ENCODE measurements at places on chromosomes 7 and 10.

DNA sequence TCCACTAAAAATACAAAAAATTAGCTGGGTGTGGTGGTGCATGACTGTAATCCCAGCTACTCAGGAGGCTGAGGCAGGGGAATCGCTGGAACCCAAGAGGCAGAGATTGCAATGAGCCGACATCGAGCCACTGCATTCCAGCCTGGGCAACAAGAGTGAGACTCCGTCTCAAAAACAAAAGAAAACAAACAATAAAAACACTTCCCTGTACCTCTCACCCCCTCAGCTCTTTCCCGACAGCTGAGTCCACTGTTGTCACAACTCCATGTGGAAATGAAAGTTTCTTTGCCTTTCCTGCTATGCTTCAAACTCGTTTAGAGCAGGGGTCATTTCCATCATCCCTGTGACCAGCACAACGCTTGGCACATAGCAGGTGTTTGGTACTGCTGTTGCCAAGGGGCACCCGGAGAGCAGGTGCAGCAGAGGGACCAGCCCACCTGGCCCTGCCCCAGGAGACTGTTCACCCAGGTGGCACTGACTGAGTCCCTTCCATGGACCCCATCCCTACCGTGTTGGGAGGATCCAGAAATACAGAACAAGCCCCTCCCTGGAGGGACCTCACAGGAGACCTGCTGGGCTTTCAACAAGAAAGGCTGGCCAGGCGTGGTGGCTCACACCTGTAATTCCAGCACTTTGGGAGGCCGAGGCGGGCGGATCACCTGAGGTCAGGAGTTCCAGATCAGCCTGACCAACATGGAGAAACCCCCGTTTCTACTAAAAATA, 4.9 kb downstream of the TMEM130 start:
- DNase-seq: peak; percentile 51

DNA sequence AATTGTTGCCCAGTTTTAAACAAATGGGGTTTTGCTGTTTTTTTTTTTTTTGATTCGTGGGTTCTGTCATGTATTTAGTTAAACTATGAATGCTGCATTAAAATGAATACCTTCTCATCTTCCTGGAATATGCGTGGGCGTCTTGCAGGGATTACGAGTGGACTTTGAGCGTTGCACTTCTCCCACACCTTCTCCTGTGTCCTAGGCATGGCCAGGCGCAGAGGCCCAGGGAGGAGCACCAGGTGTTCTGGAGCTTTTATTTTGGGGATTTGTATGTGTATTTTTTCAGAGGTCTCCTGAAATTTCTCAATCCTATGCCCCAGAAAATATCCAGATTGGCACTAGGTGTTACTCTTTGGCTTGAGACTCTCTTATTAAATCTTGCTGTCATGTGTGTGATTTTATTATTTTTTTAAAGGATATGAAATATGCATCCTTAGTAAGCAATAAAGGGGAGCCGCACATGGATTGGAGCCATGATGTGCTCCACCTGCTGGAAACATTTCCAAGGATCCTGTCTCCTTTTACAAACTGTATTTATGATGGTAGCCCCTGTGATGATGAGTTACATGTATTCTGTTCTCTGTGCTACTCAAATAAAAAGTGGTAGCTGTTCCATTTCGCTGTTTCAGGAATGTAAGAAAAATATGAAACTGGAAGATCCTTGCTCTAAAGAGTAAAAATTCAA, 482.2 kb upstream of the KLF6 start:
- peak; percentile 42 for DNase-seq

GRCh38 chr7:103447073-103447960, 1.3 kb upstream of the SLC26A5 start:
- DNase-seq: peak; percentile 58

- DNase-seq: peak; percentile 88
Observed at GRCh38 chr10:5094265-5095205, at the start of gene AKR1C3. AKR1C3 (plus strand) TSS chr10:5094414; CDS start chr10:5094445, 31 bp downstream.

DNA sequence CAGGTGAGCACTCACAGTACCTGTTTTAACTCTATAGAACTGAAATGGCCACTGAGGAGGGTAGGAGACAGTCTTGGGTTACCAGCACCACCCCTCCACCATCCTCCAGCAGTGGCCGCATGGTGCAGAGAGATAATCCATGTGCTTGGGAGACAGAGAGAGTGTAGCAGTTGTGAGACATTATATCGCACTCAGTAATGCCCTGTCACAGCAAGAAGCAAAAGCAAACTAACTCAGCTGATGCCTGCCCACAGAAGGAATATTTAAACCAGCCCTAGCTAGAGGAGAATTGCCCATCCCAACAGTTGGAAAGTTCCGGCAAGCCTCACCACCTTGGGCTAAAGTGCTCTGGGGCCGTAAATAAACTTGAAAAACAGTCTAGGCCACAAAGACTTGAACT, 58.8 kb upstream of the HBP1 start:
- DNase-seq: no peak

DNA sequence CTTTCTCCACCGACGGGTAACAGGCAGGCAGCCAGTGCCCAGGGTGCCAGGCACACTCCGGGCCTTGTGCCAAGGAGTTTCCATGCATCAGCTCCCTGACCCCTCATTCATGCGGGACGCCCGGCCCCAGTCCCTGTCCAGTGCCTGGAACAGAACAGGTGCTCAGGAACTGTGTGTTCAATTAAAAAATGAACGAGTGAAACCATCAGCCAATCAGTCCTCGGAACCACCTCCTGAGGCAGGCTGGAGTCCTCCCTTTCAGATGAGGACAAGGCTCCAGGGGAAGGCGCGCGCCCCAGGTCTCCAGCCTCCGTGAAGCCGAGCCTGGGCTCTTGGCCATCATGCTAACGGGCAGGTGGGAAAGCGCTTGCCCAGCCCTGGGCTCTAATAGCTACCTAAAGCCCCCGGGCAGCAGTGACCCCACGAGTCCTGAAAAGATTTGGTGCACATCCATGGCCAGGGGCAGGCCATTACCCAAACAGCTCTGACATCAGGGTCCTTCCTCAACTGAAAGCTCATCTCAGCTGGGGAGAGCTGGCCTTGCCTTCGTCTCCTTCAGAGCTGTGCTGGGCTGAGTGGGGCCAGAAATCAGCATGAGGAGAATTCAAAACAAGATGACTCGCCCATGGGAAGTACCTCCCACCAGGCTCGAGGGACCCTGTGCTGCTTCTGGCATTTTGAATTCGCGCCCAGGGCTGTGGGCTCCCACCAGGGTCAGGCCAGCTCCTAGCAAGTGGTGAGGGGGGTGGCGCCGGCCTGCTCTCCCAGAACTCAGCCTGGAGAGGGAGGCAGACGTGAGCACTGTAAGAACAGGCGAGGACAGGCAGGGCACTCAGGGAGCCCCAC, 200.5 kb downstream of the MAD1L1 start:
- peak; percentile 32 for DNase-seq

GRCh38 chr7:112495810-112496462, 15.1 kb downstream of the LSMEM1 start:
- DNase-seq: peak; percentile 74

DNA sequence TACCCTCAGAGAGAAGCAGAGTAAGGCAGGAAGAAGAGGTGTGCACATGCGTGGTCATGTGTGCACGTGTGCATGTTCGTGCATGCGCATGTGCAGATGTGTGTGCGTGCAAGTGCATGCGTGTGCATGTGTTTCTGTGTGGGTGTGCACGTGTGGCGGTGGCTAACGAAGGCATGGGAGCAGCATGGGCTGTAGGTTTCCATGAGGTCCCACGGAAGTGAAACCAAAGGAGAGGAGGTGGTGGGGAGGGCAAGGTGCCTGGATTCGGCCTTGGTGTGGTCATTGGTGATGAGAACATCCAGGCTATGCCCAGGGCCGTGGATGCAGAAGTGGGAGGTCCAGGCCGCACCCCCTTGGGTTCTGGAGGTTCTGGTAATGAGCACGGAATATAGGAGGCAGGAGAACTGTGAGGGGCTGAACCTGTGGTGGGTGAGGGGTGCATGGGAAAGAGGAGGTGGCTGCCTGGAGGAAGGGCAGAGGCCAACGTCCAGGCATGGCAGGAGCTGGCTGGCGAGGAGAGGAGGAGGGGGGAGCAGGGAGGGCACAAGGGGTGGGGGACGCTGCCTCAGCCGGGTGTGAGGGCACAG, 2.4 kb upstream of the INPP5A start:
- no peak for DNase-seq

DNA sequence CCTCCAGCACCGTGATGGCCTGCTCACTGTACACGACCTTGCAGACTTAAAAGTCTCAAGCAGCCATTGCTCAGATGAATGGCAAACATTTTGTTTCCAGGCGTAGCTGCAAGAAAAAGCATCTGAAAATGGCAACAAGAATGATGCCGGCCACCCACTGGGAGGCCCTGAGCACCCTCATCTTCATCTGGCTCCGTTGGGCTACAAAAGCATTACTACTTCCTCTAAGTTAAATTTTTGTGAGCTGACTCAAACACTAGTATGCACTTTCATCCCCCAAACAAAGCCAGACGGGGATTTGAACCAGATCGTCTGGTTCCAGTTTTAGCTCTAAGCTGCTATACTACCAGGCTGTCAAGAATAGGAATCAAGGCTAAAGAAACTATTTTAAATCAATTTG, 116.6 kb upstream of the CDK1 start:
- DNase-seq: peak; percentile 16

DNA sequence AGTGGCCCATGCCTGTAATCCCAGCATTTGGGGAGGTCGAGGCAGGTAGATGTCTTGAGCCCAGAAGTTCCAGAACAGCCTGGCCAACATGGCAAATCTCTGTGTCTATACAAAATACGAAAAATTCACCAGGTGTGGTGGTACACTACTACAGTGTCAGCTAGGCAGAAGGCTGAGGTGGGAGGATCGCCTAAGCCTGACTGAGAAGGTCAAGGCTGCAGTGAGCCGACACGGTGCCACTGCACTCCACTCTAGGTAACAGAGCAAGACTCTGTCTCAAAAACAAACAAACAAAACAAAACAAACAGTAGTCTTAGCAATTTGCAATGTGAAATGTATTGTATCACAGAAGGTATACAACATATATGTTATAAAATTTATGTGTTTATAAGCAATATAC, 348.0 kb downstream of the SEMA3D start:
- no peak for DNase-seq

DNA sequence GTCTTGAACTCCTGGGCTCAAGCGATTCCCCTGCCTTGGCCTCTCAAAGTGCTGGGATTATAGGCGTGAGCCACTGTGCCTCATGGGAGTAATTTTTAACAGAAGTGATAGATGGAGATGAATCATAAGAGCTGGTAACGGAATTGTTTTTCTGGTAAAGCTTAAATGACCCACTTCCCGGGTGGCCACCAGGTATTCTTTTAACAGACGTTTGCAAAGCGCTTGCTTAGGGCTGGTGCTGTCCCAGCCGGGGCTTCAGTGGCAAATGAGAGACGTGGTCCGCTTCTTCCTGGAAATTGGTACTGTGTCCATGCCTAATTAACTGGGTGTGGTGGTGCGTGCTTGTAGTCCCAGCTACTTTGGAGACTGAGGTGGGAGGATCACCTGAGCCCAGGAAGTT, 23.5 kb downstream of the CAMK1D start:
- DNase-seq: no peak

- DNase-seq: no peak
Observed at GRCh38 chr10:123948030-123948823, 56.6 kb upstream of the CPXM2 start.

- DNase-seq: no peak
Observed at GRCh38 chr10:71088054-71088453, 124.3 kb upstream of the UNC5B start.

- no peak for DNase-seq
Observed at GRCh38 chr7:27863880-27864279, 123.9 kb downstream of the TAX1BP1 start.

DNA sequence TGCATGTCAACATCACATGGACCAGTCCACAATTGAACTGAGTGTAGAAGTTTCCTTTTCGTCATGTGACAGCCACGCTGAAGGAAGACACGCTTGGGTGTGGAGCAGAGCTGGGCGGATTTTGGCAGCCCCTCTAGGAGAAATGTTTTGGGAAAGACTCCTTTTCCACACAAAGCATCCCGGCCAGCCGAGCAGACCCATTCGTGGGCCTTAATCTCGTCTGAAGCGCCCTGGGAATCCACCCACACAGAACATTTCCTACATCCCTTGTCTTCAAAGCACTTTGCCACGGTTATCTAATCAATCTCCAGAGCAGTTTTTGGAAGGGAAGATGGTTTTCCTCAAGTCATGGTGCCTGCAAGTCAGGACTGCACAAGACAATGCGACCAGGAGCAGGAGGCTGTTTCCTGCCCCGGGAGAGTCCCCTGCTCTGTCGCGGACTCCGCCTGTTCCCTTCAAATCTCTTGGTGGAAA, 8.4 kb upstream of the IFT22 start:
- DNase-seq: no peak

GRCh38 chr7:79610748-79611304, 157.4 kb upstream of the MAGI2 start:
- no peak for DNase-seq

DNA sequence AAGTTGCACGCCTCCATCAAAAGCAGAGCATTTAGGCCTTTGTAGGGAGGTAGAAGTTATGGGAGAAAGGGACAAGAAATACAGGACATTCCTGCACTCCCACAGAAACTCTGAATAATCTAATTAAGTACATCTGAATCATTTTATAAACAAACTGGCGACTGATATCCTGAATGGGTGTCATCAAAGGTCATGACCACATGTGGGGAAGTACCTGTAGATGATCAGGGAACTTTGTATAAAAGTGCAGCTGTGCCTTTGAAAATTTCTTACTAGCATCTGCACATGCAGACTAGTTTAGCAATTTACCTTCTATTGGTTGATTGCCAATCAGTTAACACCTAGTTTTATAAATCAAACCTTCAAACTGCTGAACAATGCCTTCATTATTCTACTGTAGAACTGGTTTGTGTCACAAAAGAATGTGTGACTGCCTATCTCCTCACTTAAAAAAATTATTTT, 17.1 kb downstream of the STEAP4 start:
- DNase-seq: peak; percentile 2

DNA sequence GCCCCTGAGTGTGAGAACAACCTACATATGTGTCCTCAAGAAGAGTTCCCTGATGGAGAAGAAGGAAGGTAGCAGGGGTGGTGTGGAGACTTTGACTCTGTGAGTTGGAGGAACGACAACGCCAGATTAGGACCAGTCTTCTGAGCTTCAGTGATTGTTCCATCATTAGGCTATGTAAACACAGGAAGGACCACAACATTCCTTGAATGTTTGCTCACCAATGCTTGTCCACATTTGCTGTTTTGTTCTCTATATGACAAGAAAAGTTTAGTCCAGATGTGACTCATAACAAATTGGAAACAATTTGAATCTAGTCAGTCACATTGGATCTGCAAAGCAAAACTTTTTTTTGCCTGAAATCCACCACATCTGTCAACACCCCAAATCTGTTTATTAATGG, 62.7 kb downstream of the ENTPD1 start:
- DNase-seq: peak; percentile 81

GRCh38 chr7:90769036-90769435, 172.9 kb downstream of the CDK14 start:
- peak; percentile 45 for DNase-seq

- DNase-seq: no peak
Observed at GRCh38 chr10:132449051-132449810, 52.2 kb downstream of the PWWP2B start.

GRCh38 chr10:124010024-124010423, 83.4 kb downstream of the CHST15 start:
- DNase-seq: no peak

DNA sequence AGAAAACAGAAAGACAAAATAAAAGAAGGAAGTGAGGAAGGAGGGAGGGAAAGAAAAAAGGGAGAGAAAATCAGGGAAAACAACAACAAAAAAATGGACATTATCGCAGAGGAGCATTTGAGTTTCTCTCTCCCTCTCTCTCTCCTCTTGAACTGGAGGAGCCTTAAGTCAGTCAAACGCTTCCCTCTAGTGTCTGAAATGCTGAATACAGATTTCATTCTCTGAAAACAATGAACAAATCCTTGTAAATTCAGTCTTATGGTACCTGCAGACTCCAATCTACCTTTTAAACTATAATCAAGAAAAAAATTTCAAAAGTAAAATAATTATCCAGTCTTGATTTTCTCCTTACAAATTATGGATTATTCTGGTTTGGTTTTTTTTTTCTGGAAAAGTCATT, 89.2 kb upstream of the PFKP start:
- DNase-seq: peak; percentile 67
